Osteocyte (in vitro differentiated cells): ENCODE measurements at places on chromosomes 3 and 15. TPM values are rescaled to one million over a fixed set of nuclear protein-coding genes. Genes with fewer than 3 reads are reported as not detected.

MME gene
- 13.9 and 14.5 TPM in 2 replicates for total RNA-seq

PLOD2 gene
- 96.1 and 97.1 TPM in 2 replicates for total RNA-seq

RLBP1 gene
- total RNA-seq = not detected in 2 replicates

SCN11A gene
- total RNA-seq = 0.08 and 0.18 TPM in 2 replicates

PSTPIP1 gene
- total RNA-seq = not detected in 2 replicates

SEMA7A gene
- total RNA-seq = 0.37 and 0.51 TPM in 2 replicates

HIGD2B gene
- not detected in 2 replicates for total RNA-seq

AP3B2 gene
- 0.51 TPM in 1 of 2 replicates, not detected in the other for total RNA-seq

BOC gene
- 17.9 and 22.4 TPM in 2 replicates for total RNA-seq

ACTRT3 gene
- 2.5 and 2.7 TPM in 2 replicates for total RNA-seq

ACKR4 gene
- total RNA-seq = 0.42 and 0.64 TPM in 2 replicates

ARGFX gene
- total RNA-seq = not detected in 2 replicates
